DMS153 (cell line): ENCODE measurements at places on chromosomes 7 and 10.

DNA sequence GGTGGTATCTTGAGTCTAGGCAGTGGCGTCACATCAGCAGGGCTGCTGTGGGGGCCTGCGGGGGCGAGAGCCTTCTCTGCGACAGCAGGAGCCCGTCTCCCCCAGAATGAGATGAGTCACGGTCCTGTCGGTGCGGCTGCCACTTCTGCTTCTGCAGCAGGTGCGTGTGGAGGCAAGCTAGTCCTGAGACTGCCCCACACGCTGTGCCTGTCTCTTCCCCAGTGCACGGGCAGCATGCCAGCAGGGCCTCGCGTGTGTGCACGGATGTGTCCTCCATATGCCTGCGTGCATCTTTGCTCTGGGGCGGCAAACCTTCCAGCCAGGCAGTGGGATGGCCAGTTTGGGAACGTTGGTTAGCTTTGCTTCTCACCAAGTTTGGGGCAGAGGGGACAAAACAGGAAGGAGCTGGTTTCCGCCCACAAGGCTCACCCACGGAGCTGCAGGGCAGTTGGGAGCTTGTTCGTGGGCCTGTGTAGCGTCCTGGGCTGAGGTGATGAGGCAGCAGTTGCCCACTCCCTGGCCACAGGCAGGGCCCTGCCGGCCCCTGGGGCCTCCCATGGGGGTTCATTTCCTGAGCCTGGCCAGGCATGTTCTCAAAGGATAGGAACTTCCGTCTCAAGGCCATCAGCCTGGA is 60.8 kb upstream of the PPIF start:
- DNase-seq, result no peak

DNA sequence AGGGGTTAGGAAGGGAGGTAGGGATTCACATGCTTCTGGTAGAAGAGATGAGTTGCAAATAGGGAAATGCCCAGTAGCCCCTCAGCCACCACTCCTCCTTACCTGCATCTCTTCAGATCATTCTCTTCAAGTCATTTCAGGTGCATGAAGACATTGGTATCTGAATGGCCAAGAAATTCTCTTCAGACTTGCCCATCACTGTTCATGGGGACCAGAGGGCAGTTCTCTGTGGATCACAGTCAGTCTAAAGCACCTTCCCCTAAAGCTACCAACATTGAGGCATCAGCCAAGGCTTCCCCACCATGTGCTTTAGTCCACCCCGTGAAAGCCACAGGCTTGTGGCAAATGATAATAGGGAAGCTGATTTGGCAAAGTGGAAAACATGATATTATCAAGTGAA is 319.4 kb upstream of the ZNF32 start:
- DNase-seq, result no peak

DNA sequence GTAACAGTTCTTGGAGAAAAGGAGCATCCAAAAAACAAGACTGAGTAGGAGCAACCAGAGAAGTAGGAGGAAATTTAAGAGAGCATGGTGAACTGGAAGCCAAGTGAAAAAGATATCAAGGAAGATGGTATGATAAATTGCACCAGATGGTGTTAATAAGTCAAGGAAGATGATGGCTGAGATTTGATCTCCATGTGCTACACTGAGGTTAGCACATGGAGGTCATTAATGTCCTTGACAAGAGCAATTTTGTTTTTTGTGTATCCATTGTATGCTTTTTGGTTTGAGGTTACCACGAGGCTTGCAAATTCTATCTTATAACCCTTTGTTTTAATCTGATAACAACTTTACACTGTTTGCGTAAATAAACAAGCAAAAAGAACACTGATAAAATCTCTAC is 11.3 kb upstream of the PTTG1IP2 start:
- DNase-seq, result no peak

DNA sequence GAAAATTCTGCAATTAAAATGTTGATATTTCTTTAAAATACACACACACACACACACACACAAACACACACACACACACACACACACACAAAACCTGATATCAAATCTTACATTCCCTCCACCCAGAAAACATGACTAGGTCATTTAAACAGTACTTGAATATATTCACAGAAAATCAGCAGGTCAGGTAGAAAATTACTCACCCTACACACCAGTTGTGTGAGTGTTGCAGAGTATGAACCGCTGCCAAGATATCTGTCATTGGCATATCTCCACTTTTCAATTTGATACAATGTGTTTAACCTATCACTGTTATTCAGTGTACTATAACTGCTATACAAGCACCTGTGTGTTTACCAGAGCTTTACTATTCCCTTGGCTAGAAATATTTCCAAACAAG is 283.6 kb upstream of the LRRTM3 start:
- DNase-seq, result no peak

DNA sequence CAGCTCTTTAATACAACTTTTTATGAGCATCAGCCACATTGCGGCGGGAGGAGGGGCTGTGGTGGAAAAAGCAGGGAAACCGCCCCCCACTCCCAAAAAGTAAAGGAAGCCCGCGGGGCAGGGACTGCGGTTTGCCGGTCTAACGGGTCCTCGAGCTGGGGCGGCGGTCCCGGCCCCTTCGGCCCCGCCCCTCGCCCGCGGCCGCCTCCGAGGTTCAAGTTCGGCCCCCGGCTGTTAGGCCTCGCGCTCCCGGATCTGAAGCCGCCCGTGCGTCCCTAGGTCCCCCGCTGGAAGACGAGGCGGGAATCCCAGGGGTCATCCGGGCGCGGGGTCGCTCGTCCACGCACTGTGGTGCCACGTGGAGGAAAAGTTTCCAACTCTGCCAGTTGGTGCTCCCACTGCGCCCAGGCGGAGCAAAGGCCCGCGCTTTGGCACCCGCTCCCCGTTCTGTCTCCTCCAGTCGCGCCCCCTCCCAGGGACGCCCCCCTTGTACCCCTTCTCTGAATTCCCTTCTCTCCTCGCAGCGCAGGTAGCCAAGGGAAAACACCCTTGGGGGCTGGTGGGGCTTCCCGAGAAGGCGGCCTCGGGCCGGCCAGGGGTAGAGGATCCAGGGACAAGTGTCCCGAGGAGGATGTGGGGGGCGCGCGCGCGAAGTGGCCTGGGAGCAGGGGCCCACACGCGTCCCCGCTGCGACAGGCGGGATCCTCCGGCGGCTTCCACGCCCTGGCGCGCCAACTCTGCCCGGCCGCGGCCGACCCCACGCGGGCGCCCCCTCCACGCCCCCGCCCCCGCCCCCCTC is 798 bp upstream of the AUTS2 start:
- DNase-seq, result no peak

DNA sequence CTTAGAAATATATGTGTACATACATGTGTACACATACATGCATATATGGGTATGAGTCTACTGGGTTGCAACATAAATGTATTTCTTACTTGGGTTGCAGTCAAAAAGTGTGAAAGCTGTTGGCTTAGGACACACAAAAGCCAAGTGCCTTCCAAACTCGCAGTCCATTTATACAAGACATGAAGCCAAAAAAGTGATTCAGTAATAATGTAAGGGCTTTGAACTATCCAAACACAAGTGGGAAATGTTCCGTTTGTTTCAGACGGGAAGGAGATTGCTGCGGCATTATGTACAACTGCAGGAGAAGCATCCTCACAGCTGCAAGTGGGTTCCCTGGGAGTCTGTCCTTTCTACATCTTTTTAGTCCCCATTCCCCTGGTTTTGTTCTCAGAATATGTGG is 513.6 kb downstream of the SORCS3 start:
- DNase-seq, result no peak

DNA sequence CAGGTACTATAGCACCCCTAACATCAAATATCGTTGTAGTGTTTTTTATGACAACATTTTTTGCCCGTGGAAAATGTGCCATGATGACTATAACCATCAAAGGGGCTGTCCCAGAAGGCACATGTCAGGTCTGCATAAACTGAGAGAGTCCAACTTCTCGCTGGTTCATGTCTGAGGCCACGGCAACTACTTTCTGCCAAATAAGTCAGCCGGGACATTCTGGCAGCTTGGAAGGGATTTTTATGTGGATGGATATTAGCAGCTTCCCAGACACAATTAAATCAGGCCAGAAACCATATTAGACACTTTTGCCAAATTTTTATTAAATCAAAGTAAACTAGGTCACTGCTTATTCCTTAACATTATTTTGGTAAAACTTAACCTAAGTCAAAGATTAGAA is 477.4 kb upstream of the FZD8 start:
- DNase-seq, result no peak

GRCh38 chr7:128941946-128942526 is 4.3 kb downstream of the IRF5 start:
- DNase-seq, result no peak

- no peak for DNase-seq
Observed at GRCh38 chr7:136637813-136638212, 230.6 kb upstream of the CHRM2 start.

- no peak for DNase-seq
Observed at GRCh38 chr10:28139138-28139537, 140.3 kb upstream of the ODAD2 start.

GRCh38 chr10:108616559-108617285 is 1306.6 kb downstream of the XPNPEP1 start:
- no peak for DNase-seq

DNA sequence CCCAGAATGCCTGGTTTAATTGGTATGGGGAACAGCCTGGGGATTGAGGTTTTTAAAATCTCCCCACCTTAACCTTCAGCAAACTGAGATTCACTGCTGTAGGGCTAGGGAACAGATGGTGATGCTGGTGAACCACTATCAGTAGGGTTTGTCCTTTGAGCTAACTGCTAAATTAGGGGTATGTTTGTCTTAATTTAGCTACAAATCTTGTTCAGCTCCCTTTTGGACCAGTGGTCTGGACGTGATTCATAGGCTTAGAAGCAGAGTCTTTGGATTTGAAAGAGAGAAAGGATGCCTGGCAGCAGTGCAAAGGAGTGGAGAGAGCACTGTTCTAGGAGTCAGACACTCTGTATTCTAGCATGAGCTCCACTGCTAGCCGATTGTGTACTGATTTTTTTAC is 2.8 kb downstream of the HDAC9 start:
- no peak for DNase-seq

GRCh38 chr7:117793521-117793920 is 79.7 kb downstream of the CTTNBP2 start:
- DNase-seq, result no peak

- DNase-seq, result peak; percentile 34
Observed at GRCh38 chr7:2734751-2735571, 47.0 kb downstream of the AMZ1 start.

GRCh38 chr7:145643981-145644380 is 472.6 kb upstream of the CNTNAP2 start:
- no peak for DNase-seq

DNA sequence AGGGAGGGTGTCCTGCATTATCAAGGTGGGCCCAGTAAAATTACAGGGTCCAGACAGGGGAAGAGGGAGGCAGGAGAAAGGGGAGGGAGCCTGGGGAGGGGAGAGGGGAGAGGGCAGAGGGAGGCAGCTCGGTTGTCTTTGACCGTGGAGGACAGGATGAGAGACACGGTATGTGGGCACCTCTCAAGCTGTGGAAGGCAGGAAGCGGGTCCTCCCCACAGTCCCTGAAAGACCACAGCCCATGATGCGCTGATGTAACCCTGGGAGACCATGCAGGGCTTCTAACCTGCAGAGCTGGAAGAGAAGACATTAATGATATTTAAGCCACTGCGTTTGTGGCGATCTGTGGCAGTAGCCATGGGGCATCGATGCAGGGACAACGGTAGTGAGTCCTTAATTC is 27.2 kb upstream of the MNX1 start:
- DNase-seq, result no peak

GRCh38 chr10:8017277-8017676 is 37.2 kb upstream of the GATA3 start:
- DNase-seq, result no peak

GRCh38 chr10:100645613-100646392 is 99.6 kb upstream of the PAX2 start:
- DNase-seq, result no peak

DNA sequence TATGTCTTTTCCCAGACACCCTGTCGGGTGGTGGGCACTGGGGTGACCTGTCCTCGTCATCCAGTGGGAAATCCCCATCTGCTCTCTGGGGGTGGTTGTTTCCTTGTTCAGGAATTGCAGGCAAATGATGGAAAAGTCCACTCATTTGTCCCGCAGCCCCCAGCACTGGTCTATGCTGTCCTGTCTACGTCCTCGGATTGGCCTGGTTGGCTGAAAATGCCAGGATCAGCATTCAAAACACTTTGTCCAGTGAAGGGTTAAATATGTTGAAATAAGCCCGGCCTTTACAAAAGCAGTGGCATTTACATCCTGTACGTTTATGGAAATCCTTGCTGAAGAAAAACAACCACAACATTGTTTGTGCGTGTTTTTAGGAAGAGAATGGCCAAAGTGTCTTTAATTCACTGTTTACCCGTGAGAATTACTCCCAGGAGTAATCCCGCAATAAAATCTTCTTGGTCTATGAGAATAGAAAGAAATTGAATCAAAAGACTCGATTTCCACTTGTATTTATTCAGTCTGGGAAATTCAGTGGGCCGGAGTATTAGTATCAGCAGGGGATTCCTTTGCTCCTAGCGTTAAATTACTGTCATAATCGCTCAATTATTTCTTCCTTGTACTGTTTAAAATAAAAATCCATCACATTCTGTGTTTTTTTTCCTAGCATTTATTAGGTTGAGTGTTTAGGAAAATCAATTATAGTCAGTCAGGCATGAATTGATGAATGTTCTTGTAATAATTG is 116.8 kb upstream of the SH2B2 start:
- DNase-seq, result no peak

DNA sequence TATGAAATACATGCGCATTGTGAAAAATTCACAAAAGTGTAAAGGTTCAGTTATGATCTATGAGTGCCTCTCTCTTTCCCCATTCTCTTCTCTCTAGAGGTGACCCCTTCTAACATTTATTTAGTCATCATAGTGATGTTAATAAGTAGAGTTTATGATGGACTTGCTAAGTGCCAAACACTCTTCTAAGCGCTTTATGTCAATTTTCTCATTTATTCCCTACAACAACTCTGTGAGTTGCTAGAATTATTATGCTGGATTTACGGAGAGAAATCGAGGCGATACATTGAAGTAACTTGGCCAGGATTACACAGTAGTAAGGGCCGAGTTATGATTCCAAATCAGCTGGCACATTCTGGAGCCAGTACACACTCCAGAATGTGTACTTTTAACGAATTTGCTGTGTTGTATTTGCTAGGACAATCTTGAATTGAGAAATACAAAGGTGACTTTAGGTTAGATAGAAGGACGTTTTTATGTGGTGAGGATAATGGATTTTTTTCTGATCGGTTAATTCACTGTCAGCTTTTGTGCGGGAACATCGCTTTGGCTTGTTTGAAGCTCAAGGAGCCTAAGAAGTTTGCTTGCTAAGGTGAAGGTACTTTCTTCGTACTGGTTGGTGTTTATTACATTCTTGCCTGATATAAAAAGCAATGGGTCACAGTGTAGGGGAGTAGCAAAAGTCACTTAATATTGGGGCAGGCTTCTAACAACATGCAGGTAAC is 1.4 kb downstream of the ATRNL1 start:
- no peak for DNase-seq

DNA sequence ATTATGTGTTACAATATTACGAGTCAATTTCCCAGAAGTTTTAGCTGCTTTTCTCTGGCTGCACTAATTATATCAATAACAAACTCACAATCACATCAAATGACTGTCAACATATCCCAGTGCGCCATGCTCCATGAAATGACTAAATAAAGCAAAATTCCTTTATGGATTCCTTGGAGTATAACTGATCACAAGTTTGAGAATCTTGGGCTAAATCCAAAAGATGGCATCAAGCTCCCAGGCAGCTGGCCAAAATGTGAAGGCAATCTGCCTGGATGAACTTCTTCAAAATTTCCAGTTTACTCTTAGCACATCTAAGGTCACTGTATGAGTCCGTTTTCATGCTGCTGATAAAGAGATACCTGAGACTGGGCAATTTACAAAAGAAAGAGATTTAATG is 210.8 kb downstream of the CCSER2 start:
- DNase-seq, result no peak

GRCh38 chr7:36149694-36150452 is 3.2 kb upstream of the EEPD1 start:
- DNase-seq, result no peak

GRCh38 chr10:105837951-105838350 is 1196.9 kb downstream of the SORCS3 start:
- no peak for DNase-seq
